ENCODE measurements at places on chromosomes 1 and 21.

DNA sequence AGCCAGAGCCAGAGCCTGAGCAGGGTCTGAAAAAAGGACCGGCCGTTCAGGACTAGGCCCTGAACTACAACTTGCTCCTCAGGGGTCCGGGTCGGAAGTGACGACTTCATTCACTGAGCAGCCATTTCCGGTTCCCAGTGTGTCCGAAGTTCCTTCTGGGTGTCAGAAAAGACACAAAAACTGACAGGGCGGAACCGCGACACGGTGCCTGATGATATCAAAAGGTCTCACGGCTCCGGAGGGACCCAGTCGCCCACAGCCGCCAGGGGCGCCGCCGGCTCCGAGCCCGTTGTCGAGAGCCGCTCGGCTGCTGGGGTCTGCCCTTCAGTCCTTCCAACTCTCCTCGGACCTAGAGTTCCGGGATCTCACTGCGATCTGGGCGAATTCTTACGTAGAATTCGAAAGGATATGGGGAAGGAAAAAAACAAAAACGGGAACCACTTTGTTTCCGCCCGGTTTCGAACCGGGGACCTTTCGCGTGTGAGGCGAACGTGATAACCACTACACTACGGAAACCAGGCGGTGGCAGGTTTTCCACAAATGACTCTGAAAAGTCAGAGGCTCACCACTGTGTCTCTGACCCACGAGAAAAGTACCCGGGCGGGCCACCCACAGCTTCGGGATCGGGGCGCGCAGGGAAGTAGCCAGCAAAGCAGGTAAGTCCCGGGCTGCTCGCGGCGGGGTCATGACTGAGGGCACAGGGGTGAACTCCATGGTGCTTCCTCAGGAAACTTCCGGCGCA lies 31.8 kb upstream of the CFAP126 start:
- peak; percentile 91 for DNase-seq

GRCh38 chr21:37257511-37257966 lies 9.6 kb downstream of the VPS26C start:
- no peak for DNase-seq

GRCh38 chr1:56524263-56524662 lies 55.1 kb downstream of the PLPP3 start:
- no peak for DNase-seq

DNA sequence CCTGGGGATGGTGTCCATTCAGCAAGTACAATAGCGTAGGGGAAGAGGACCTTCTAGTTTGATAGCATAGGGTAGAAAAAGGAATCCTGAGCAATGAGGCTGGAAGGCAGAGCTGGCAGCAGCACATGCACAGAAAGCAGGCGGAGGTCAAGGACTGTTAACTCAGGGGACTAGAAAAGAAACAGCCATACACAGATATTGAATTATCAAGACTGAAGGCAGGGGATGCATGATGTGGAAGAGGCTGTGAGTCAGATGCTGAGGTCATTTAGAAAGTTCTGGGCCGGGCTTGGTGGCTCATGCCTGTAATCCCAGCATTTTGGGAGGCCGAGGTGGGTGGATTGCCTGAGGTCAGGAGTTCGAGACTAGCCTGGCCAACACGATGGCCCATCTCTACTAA lies 65.6 kb downstream of the OPTC start:
- no peak for DNase-seq

GRCh38 chr1:185570962-185571361 lies 163.2 kb upstream of the HMCN1 start:
- DNase-seq: no peak

GRCh38 chr1:95451054-95451453 lies 217.0 kb downstream of the RWDD3 start:
- DNase-seq: no peak

DNA sequence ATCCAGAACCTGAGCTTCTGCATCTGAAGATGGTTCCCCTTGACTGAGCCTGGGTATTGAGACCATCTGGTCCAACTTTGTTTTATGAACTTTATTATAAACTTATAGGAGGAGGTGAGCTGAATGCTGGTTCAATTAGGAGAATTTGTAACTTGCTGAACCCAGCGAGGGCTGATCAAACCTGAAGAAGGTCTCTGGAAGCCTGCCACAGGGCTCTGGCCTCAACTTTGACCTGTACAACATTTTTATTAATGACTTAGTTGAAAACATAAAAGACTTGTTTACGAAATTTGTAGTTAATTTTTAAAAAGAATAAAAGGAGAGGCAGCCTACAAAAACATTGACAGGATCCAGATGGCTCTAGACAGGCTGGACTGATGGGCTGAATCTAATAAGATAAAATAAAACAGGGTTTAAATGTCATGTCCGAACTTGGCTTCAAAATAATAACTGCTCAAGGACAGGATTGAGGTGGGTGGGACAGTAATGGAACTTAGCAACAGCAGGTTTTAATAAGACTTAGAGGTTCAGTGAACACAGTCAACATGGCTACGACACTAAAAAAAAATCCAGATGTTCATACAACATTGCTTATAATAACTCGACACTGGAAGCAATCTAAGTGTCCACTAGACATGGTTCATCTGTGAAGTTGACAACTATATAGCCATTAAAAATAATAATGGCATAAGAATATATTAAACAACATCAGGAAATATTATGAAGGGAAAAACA lies 53.4 kb upstream of the GJB5 start:
- DNase-seq: no peak

- no peak for DNase-seq
Measured at GRCh38 chr1:62621907-62622306, 24.6 kb downstream of the ANGPTL3 start.

- DNase-seq: no peak
Measured at GRCh38 chr1:201734786-201735185, 94.2 kb upstream of the IPO9 start.

DNA sequence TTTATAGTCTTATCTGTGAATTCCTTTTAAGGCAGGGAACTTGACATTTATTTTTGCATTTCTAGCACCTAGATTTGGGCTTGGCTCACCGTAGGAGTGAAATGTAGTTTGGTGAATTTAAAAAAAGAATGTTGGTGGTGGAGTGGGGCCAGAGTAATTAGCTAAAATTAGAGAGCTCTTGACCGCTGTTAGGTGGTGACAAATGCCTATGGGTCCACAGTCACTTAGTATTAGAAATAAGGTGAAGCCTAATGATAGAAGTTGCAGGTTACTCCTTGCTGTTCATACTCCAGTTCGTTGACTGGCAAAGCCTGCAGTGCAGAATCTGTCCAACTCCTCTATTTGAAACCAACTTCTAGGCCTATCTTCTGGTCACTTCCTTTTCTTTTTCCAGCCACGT lies 318.8 kb upstream of the NRIP1 start:
- DNase-seq: no peak

DNA sequence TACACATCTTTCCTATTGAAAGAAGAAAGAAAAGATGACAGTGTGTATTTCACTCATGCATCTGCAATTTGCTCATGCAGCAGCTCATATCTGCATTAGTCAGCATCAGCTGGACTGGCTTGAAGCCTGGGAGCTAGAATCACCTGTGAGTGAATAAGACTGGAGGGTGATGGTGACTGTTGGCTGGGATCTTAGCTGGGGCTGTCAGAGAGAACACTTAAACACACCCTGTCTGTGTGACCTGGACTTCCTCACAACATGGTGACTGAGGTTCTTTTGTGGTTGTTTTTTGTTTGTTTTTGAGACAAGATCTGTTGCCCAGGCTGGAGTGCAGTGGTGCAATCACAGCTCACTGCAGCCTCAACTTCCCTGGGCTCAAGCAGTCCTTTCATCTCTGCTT lies 24.9 kb downstream of the KLHDC7A start:
- DNase-seq: no peak

DNA sequence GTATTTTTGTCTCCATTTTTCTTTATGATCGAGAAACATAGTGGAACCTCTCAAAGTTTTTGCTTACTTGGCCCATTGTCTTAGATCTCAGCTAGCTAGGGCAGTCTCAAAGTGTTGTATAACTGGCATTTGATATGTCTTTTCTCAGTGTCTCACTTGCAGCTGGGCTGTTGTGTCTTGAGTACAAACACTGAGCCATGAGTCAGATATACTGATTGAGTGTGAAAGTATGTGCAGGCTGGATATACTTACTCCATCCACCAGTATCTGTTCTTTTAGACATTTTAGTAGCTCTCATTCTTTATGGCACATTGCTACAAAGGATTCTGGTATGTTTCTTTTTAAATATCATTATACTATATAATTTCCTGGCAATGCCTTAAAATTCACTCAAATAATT lies 14.3 kb upstream of the GPR52 start:
- no peak for DNase-seq

- DNase-seq: no peak
Measured at GRCh38 chr1:183842795-183843144, 37.9 kb downstream of the RGL1 start.
